ENCODE measurements at places on chromosomes 2 and 18. TPM values are rescaled to one million over a fixed set of nuclear protein-coding genes. Genes with fewer than 3 reads are reported as not detected.

DNA sequence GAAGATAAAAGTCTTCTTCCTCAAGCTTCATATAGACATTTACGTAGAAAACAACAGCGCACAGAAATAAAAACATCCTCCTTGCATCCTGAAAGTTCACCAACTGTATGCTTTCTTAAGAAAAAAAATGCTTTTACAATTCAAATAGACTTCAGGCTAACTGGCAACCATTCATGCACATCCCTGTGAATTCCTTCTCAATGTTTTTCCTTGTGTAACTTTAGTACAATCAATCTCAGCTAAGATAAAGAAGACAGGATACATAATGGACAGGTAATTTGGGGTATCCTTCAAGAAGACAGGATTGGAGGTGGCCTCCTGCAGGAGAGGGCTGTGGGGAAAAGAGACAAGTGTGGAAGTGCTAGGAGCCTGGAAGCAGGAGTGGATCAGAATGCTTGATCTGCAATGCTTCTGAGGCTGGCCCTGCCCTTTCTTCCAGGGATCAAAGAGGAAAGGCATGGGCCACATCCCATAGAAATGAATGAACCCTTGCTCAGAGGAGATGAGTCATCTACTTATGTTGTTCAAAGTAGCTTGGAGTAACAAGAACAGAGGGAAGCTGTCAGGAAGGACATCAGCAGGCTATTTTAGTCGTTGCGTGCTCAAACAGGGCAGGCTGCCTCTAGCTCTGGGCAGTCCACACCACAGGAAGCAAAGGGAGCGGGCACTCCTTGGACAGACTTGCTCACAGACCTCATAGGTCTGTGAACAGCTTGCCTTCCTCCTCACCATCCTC lies 126.6 kb downstream of the TMEM131 start:
- no peak overlapping the region for H3K4me3 ChIP-seq
- DNase-seq: no peak
- no peaks in the 10 kb centered on the region for H3K27me3 ChIP-seq
- no peak overlapping the region for H3K27ac ChIP-seq
- H3K4me1 ChIP-seq: no peaks in the 10 kb centered on the region
- H3K36me3 ChIP-seq: no peaks in the 10 kb centered on the region

KCNIP3 gene
- 1.1 TPM for total RNA-seq

DNA sequence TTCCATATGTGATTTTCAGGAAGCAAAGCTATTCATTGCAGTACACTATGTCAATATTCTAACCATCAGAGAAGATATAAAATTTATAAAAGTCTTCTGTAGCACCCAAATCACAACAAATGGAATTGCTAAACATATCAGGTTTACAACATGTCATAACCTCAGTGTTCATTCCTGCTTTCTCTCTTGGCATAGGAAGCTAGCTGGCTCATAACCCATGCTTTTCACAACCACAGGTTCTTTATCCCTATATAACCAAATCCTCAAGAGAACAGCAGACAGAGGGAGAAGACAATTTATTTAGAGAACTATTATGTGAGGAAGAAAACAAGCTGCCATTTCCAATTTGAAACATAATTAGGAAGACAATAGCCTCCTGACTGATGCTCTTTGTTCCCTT lies 997.0 kb upstream of the ACVR2A start:
- no peaks in the 10 kb centered on the region for H3K36me3 ChIP-seq
- no peak overlapping the region for H3K27ac ChIP-seq
- no peak for DNase-seq
- H3K4me1 ChIP-seq: peaks cover 12% of the 10 kb centered on the region
- H3K4me3 ChIP-seq: no peak overlapping the region

GRCh38 chr2:1459727-1460126 lies 46.5 kb downstream of the TPO start:
- no peak for DNase-seq
- no peak overlapping the region for H3K4me3 ChIP-seq
- no peak overlapping the region for H3K27ac ChIP-seq
- no peaks in the 10 kb centered on the region for H3K4me1 ChIP-seq

- no peak overlapping the region for H3K27ac ChIP-seq
- DNase-seq: no peak
- H3K4me1 ChIP-seq: peaks cover 13% of the 10 kb centered on the region
- H3K4me3 ChIP-seq: no peak overlapping the region
- no peaks in the 10 kb centered on the region for H3K27me3 ChIP-seq
Observed at GRCh38 chr2:29762239-29762638, 159.1 kb downstream of the ALK start.
